ENCODE measurements at places on chromosomes 4 and X. TPM values are rescaled to one million over a fixed set of nuclear protein-coding genes. Genes with fewer than 3 reads are reported as not detected.

GRCh38 chr4:140523370-140523856, 555 bp upstream of the ELMOD2 start:
- ATAC-seq = peak; percentile 10

DNA sequence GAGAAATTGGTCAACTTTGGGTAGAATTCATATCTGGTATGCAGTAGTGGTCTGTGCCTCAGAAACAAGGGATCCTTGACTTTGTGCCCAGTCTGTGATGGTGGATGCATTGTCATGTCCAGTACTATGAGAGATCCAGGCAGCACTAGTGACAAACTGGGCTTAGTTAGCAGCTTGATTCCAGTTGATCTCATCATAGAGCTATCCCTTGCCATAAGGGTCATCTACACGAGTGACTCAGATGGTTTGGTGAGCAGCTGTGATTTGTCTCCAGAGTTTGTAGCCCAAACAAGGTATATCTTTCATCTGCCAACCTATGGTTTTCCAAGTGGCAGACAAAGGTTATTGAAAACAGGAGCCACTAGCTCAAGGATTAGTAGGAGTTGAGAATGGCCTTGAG, 298.8 kb downstream of the GBA3 start:
- ATAC-seq = no peak

- no peak for ATAC-seq
Observed at GRCh38 chr4:146577111-146577510, 55.4 kb upstream of the SLC10A7 start.

GRCh38 chrX:39504850-39505259, 592.9 kb downstream of the BCOR start:
- no peak for ATAC-seq

CNGA2 gene
- total RNA-seq = not detected

WNK3 gene
- 2.5 TPM for total RNA-seq

- no peak for ATAC-seq
Observed at GRCh38 chr4:123409334-123409733, 12.7 kb downstream of the SPRY1 start.

DNA sequence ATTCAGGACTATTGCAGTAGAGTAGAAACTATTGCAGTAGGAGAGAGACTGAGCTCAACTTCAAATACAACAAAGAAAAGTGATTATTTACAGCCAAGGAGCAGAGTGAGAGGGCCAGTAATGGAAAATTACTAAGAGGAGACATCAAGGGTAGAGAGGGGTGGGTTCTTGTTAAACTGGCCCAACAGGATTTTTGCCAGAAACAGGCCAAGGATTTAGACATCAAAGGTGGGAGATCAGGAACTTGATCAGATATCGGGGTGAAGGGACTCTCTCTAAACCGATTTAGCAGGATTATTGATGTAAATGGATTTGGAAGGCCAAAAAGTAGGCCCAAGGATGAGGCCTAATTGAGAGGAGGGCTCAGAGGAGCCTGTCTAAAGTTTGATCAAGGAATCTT, 64.8 kb downstream of the IRS4 start:
- ATAC-seq = no peak

DNA sequence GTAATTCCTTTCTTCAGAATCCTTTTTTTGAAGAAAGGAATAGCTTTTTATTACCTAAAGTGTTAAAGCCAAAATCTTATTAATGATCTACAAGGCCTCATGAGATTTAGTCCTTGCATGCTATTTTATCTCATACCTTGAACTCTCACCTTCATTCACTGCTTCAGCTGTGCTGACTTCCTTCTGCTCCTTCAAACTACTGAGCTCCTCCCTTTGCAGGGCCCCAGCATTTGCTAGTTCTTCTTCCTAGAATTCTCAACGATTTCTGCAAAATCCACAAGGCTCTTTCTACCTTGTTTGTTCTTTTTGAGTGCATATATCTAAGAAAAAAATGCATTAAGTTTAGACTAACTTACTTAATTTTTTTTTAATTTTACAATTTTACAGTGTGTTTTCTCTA, 619.5 kb downstream of the EPHA5 start:
- ATAC-seq = no peak

DNA sequence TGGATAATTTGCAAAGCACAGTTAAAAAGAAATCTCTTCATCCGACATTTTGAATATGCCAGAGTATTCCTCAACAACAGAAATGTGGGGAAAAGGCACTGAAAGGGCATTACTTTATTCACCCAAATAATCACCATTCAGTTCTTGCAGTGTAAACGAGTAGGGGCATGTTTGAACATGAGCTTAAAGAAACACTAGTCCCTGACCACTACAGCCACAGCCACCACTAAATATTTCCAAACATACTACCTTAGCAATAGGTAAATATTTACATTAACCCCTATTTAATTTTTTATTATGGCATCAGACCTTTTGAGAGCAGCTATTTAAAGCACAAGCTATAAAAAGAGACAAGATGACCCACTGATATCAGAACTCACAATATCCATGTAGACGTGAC, 27.6 kb downstream of the MCF2 start:
- ATAC-seq = no peak

GRCh38 chr4:168484626-168485025, 4.3 kb upstream of the DDX60L start:
- ATAC-seq = no peak

- ATAC-seq = no peak
Observed at GRCh38 chr4:62835631-62836030, 1573.6 kb downstream of the TECRL start.

DNA sequence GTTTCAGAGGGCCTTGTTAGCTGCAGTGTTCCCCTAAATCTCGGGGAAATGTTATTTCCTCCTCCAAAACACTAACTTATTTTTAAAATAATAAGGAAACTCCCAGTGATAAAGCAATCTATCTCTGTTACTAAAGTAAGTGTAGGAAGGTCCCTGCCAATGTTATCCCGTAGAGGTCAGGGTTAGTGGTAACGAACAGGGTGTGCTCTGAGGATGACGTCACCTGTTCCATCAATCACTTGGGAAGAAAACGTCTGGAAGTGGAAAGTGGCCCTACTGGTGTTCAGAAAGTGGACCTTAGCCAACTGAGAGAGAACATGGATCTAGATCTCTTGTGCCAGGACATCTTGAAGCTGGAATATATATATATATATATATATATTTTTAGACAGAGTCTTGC, 249.5 kb downstream of the BCOR start:
- peak; percentile 80 for ATAC-seq

AWAT2 gene
- total RNA-seq = not detected

DNA sequence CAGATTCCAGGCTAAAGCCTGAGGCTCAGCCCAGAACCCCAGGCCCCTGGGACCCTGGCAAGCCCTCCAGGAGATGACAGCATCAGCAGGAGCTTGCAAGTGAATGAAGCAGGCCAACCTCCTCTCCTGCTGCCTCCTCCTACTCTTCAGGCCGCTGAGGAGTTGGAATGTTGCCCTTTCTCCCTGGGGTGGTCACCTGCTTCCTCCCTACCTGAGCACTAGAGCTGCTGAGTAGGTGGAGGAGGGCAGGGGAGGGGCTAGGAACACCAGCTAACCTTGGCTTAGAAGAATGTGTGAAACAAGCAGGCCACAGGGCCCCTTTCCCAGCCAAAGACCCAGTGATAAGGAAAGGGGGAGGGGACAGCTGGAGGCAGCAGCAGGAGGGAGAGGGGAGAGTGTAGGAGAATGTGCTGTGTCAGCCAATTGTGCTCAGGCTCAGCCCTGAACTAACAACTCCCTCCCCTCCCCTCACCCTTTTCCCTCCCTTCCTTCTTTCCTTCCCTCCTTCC, 58.0 kb downstream of the PJA1 start:
- no peak for ATAC-seq

EVC2 gene
- total RNA-seq = 16.3 TPM

CENPVL1 gene
- total RNA-seq = not detected

DNA sequence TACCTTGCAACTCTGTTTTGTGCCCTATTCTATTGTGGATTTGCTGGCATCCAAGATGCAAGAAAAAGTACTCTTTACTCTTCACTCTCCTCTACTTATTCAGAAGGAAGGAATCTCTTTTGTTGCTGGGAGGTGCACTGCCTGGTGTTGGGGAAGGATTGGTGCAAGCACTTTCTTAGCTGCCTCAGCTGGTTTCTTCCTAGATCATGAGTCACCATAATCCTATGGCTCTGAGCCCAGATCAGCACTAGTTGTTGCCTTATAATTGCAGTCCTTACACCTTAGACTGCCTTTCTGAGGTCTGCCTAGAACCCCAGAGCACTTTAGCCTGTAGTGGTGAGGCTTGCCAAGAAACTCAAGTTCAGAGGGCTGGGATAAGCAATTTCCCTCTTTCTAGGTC, 37.0 kb upstream of the CT83 start:
- no peak for ATAC-seq

DNA sequence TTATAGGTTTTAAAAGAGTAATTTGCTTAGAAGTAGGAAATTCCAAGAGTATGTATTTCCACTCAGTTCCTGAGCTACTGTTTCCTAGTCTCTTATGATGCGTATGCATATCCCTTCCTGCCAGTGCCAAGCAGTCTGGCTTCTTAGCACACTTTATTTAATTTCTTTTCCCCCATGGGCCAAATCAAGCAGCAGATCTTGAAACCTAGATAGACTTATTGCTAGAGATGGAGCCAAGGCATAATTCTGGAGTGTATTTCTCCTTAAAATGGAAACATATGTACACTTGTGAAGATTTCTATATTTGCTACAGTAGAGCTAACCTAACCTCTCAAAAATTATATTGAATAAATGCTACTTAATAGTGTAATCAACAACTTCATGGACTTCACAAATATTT, 2337.6 kb downstream of the PCDH7 start:
- ATAC-seq = no peak

CCDC149 gene
- 21.9 TPM for total RNA-seq

GRCh38 chr4:141462361-141462760, 174.0 kb upstream of the IL15 start:
- no peak for ATAC-seq

DNA sequence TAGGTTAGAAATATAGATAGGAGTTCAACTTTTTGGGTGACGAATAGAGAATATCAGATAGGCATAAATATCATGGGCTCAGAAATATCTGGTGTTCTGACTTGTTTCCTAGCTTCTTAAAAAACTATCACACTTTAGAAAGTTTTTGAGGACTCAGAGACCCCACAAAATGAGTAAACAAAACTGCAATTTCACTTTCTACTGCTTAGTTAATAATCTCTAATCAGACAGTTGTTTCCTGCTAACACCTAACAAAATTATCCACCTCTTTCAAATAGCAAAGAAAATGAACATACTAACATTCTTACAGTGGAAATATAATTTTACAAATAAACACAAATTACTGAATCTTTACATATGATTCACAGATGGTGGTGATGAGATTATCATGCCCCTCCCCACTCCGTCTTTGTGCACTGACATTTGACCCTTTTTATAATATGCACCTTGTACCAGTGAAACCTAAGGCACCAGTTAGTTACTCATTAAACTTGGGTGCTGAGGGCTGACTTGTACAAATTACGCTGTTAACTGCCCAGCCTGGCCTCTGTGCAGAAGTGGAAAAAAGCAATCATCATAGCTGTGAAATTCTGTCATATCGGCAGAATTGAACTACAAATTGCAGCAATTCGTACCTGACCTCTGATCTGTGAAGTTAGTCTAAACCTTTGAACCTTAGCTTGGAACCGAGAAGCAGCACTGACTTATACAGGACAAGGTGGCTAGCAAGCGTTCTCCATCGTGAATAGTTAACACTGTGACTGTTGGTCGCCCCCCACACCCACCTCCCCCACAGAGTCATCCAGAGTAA, 138.7 kb downstream of the CHRNA9 start:
- no peak for ATAC-seq

PITX2 gene
- total RNA-seq = 3.5 TPM

DNA sequence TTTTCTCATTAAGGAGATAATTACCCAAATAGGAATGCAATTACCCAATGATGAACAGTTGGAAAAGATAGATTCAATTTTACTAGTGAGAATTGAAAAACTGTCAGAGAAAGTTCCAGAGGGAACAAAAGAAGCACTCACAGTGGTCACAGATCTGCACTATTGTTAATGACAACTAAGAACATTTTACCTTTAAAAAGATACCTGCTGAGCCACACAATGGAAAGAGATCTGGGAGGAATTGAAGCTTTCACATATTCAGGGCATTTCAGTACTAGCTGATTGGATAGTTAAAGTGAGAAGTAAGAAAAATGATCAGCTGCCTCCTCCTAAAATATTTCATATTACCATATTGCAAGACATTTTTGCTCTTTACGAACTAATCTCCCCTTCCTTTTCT, 1822.2 kb downstream of the STIM2 start:
- no peak for ATAC-seq

GRCh38 chr4:150173432-150173861, 95.2 kb downstream of the DCLK2 start:
- peak; percentile 19 for ATAC-seq

DNA sequence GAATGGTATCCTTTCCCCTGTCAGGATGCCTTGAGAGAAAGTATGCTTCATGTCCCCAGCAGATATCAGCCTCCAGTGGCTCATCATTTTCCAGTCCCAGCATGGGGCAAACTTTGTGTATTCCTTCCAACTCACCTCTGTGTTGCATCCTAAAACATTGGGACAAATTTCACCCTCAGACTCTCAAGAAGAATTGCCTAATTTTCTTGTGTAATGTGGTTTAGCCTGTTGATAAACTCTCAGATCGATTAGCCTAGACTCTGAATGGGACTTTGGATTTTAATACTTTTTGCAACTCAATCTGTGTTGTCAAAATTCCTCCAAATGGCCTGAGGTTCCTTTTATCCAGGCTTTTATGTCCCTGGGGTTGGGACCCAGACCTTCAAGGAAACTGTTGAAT, 805.3 kb downstream of the C4orf33 start:
- ATAC-seq = no peak

DNA sequence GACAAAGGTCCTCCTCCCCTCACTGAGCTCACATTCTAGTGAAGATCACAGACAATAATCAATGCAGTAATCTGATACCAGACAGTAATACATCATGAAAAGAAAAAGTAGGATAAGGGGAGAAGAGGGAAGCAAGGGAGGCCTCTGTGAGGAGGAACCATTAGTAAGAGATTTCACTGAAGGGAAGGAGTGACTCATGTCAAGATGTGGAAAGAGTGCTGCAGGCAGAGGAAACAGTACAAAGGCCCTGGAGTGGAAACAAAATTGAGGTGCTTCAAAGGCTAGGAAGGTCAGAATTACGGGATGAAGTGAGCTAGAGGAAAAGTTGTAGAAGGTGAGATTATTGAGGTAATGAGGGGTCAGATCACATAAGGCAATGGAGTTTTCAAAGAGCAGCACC, 38.1 kb downstream of the LAMTOR3 start:
- peak; percentile 66 for ATAC-seq
